Forelimb muscle (tissue), 1 donor: ENCODE measurements at places on chromosomes 7 and 10. TPM values are rescaled to one million over a fixed set of nuclear protein-coding genes. Genes with fewer than 3 reads are reported as not detected.

Gene SPDYE6
- 5.3 TPM for polyA plus RNA-seq

Gene NPSR1
- 0.38 TPM for polyA plus RNA-seq

Gene ZNF425
- polyA plus RNA-seq = 3.0 TPM

Gene FAM13C
- 27.4 TPM for polyA plus RNA-seq

Gene RBP3
- polyA plus RNA-seq = 0.09 TPM

Gene CUEDC2
- 48.0 TPM for polyA plus RNA-seq

Gene UPK3B
- polyA plus RNA-seq = 0.22 TPM

Gene SFRP4
- polyA plus RNA-seq = 22.2 TPM

Gene MRPL32
- 43.9 TPM for polyA plus RNA-seq

Gene ATRNL1
- 0.71 TPM for polyA plus RNA-seq

Gene NCF1
- polyA plus RNA-seq = 2.2 TPM

Gene NEBL
- 0.96 TPM for polyA plus RNA-seq

Gene PNLIPRP1
- polyA plus RNA-seq = not detected

Gene HTR5A
- not detected for polyA plus RNA-seq

Gene TDRD1
- polyA plus RNA-seq = 0.13 TPM

Gene WNT16
- 0.22 TPM for polyA plus RNA-seq

Gene EBLN1
- polyA plus RNA-seq = not detected

Gene UTF1
- polyA plus RNA-seq = not detected
